CD4-positive, alpha-beta T cell treated with Interleukin-15 for 1 hour (primary cell): ENCODE measurements at places on chromosomes 2 and 18.

GRCh38 chr2:63053081-63053888 lies 2.7 kb downstream of the OTX1 start:
- DNase-seq = no peak

GRCh38 chr18:27685091-27685490 lies 491.8 kb downstream of the CDH2 start:
- no peak for DNase-seq

DNA sequence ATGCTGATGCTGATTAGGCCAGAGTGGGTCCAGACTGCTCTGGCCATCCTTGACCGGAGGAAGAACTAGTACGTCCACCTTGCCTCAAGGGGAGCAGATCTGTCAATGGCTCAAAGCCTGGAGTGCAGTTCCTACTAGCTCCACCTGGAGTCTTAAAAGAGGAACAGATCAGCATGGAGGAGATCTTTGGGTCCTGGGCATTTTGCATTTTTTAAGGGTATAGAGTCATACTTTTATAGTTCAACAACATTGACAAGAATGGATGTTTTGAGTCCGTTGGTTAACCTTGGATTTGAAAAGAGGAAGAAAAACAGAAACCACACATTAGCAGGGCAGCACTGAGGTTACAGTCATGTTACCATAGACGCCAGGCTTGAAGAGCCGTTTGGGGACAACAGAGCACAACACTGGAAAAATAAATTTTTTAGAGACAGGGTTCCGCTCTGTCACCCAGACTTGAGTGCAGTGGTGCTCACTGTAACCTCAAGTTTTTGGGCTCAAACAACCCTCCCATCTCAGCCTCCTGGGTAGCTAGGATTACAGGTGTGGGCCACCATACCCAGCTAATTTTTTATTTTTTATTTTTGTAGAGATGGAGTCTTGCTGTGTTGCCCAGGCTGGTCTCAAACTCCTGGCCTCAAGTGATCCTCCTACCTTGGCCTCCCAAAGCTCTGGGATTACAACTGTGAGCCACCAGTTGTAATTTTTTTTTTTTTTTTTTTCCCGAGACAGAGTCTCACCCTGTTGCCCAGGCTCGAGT lies 78.5 kb downstream of the PRKCE start:
- DNase-seq = peak; percentile 61

DNA sequence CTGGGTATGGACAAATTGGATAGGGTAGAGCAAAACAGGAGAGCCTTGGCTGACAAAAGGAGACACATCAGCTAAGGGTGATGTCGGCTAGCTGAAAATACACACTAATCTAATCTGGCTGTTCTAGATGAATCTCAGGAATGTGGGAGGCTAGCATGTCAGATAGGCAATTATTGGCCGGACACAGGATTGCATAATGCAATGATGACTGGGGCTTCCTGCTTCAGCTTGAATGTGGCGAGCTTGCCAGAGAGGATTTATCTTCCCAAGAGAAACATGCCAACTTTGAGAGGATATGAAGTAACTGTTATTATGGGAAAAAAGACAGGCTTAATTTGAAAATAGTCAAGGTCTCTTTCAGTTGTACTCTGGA lies 102.4 kb downstream of the TRIB2 start:
- DNase-seq = no peak

DNA sequence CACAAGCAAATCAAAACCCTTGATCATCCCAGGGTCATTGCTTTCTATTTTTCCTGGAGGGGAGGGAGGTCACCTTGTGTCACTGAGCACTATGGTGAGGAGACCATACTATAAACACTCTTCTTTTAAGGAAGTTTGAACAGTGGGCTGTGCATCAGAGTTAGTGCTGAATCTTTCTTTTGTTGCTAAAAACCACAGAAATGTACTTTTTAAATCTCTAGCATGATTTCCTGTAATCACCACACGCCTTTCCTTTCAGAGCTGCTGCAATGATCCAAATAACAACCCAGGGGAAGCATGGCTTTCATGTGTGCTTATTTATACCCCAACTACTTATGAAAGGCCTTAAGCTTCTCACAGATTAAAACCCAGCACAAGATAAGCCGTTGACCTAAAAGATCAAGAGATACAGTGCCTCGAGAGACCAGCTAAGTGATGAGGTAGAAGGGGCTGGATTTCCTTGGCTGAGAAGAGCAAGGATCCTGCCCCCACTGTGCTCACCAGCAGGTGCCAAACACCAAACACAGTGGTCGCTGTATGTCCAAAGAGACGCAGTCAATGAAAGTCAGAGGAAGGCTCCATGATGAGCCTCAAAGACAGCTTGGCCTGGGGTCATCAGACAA lies 34.7 kb downstream of the TRABD2A start:
- DNase-seq = peak; percentile 57

GRCh38 chr2:181104512-181105115 lies 124.2 kb downstream of the UBE2E3 start:
- DNase-seq = no peak

DNA sequence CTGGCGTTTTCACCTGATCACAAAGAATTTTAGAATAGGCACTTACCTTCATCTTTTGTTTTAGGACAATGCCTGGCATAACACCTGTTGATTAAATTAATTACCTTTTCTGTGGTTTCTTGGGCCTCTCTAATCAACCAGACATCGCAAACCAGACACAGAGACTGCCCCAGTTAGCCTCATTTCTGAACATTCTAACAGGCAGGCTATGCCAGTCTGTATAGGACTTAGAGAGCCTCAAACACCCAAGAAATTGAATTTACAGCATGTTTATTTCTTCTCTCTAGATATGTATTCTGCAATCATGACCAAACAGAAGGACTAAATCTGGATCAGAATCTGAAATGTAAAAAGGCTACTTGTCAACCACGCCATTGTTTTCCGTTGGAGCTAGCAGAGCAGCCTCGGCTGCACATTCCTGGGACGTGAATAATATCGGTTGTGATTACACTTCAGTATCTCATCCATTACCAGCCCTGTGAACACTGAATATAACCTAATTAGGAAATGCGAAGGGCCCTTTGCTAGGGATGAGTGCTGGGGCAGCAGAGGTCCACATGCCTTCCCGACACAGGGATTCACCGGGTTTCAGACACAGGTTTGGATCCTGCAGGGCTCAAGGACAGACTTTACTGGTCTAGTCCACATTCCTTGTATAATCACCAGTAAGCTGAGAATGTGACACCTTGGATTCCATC lies 17.5 kb upstream of the CDC42EP3 start:
- no peak for DNase-seq

DNA sequence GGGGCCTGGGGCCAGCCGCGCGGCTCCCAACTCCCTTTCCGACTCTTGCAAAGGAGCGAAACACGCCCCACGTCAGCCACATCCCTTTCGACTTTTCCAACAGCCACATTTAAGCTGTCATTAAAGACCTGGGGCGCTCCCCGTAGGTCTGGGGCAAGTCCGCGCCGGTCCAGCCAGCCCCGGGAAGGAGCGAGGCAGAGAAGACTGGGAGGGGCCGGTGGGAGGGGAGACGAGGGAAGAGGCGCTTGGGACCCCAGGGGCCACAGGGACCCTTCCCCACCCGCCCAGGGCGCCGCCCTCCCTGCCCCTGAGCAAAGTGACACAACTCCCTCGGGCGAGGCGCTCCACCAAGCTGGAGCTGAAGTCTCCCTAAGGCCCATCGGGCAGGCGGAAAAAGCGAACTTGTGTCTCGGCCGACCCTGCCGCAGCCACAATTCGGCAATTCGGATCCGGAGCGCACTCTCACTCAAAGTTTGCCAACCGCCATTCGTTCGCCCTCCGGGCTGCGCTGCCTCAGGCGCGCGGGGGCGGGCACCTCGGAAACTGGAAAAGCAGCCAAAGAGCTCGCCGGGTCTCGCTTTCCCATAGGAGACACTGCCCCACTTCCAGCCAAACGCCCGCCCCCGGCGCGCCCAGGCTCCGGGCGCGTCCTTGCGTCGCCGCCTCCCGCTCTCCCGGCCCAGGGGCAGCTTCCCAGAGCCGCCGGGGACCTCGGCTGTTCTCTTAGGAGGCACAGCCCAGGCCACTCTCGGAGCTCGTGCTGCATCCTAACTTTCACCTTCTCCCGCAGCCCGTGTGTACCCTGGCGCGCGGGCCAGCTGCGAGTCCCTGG lies 1.1 kb upstream of the KCTD1 start:
- DNase-seq = no peak

- no peak for DNase-seq
Observed at GRCh38 chr2:169732583-169733358, 861 bp upstream of the KLHL23 start.

GRCh38 chr18:61965311-61965710 lies 72.5 kb upstream of the RNF152 start:
- no peak for DNase-seq

GRCh38 chr18:34159691-34160185 lies 65.0 kb downstream of the NOL4 start:
- no peak for DNase-seq

DNA sequence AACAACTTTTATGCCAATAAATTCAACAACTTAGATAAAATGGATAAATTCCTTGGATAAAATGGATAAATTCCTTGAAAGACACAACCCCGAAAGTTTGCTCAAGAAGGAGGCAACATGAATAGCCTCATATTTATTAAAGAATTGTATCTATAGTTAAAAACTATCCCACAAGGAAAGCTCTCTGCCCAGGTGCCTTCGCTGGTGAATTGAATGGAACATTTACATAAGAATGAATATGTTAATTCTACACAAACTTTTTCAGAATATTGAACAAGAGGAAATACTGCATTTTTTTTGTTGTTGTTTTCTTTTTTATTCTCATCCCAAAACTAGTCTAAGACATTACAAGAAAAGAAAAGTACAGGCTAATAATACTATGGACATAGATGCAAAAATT lies 805.3 kb upstream of the RAB6C start:
- DNase-seq = no peak
